ENCODE measurements at places on chromosomes 2 and 18. TPM values are rescaled to one million over a fixed set of nuclear protein-coding genes. Genes with fewer than 3 reads are reported as not detected.

VRK2 gene
- total RNA-seq: 20.1 TPM

CCDC74A gene
- total RNA-seq: 12.6 TPM

ZNF385B gene
- 2.2 TPM for total RNA-seq

CD28 gene
- total RNA-seq: 0.11 TPM

SLC14A1 gene
- not detected for total RNA-seq

TMEM247 gene
- total RNA-seq: not detected

KIF5C gene
- total RNA-seq: 73.5 TPM

INHBB gene
- total RNA-seq: 0.14 TPM

CD207 gene
- total RNA-seq: not detected

- H3K27me3 ChIP-seq: peaks cover 4% of the 10 kb centered on the region
- H3K36me3 ChIP-seq: peaks cover 21% of the 10 kb centered on the region
- no peak overlapping the region for H3K27ac ChIP-seq
Measured at GRCh38 chr18:74115046-74115445, 32.6 kb downstream of the FBXO15 start.

- H3K36me3 ChIP-seq: no peaks in the 10 kb centered on the region
- no peaks in the 10 kb centered on the region for H3K27me3 ChIP-seq
- no peak overlapping the region for H3K4me3 ChIP-seq
- peaks cover 36% of the 10 kb centered on the region for H3K4me1 ChIP-seq
Measured at GRCh38 chr2:235560345-235560744, 66.5 kb downstream of the AGAP1 start.

- H3K27me3 ChIP-seq: no peaks in the 10 kb centered on the region
- DNase-seq: no peak
- no peak overlapping the region for H3K27ac ChIP-seq
- H3K4me1 ChIP-seq: peaks cover 4% of the 10 kb centered on the region
- H3K4me3 ChIP-seq: no peak overlapping the region
- no peaks in the 10 kb centered on the region for H3K36me3 ChIP-seq
Measured at GRCh38 chr18:63588909-63589308, 1.8 kb downstream of the SERPINB13 start.

GRCh38 chr18:36693931-36694620 is 134.7 kb downstream of the TPGS2 start:
- H3K4me3 ChIP-seq: no peak overlapping the region
- H3K27ac ChIP-seq: no peak overlapping the region
- H3K4me1 ChIP-seq: no peaks in the 10 kb centered on the region
- DNase-seq: no peak

GRCh38 chr18:39647627-39648534 is 2082.3 kb upstream of the CELF4 start:
- H3K4me1 ChIP-seq: peaks cover 23% of the 10 kb centered on the region
- H3K27ac ChIP-seq: peak overlapping the region; percentile 75
- no peaks in the 10 kb centered on the region for H3K27me3 ChIP-seq
- no peak for DNase-seq
- no peaks in the 10 kb centered on the region for H3K36me3 ChIP-seq

DNA sequence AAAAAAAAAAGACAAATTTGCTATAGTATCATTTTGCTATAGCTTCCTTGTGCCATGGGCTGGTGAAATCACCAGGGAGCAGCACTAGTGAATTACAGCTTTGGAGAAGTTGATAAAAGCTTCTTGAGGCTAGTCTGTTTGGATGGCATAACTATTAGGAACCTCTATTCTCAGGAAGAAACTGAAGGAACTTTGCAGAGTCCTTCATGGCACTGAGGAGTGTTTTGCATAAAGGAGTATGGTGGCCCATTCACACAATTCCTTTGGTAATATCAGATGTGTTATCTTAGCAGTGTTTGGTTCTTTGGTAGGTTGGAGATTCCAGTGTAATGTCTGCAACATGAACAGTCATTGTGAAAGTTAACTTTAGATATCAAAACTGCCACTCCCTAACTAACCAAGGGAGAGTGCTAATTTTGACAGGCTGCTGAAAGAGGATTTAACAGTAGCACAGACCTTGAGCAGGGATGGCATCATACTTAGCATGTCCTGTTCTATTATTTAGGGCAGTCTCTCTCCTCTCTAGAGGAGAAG is 76.6 kb upstream of the ZFP36L2 start:
- no peak for DNase-seq
- H3K4me3 ChIP-seq: no peak overlapping the region
- peaks cover 15% of the 10 kb centered on the region for H3K4me1 ChIP-seq
- H3K27ac ChIP-seq: no peak overlapping the region

- no peaks in the 10 kb centered on the region for H3K36me3 ChIP-seq
- peaks cover 47% of the 10 kb centered on the region for H3K27me3 ChIP-seq
- H3K27ac ChIP-seq: no peak overlapping the region
- DNase-seq: peak; percentile 34
Measured at GRCh38 chr2:234950730-234951663, 820 bp upstream of the SH3BP4 start.

DNA sequence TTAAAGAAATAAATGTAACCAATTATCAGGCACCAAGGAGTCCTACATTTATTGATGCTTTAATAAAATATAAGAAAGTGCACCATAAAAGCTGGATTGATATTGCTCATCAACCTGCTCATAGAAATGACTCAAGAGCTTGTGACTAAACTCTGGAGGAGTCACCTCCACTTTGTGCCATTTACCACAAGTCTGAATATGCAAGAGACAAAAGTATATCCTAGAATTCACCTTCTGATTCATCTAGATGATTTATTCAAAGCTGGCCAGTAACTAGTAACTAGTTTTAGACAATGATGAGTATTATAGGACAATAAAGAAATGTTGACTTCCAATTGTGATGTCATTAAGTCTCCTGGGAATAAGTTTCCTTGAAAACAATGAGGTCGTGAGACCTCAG is 146.0 kb upstream of the SOX11 start:
- peaks cover 77% of the 10 kb centered on the region for H3K36me3 ChIP-seq
- no peaks in the 10 kb centered on the region for H3K4me1 ChIP-seq
- no peak overlapping the region for H3K4me3 ChIP-seq
- peaks cover 8% of the 10 kb centered on the region for H3K27me3 ChIP-seq

- H3K4me3 ChIP-seq: peak overlapping the region; percentile 74
- no peaks in the 10 kb centered on the region for H3K36me3 ChIP-seq
- H3K27me3 ChIP-seq: peaks cover 100% of the 10 kb centered on the region
- H3K27ac ChIP-seq: no peak overlapping the region
- peaks cover 40% of the 10 kb centered on the region for H3K4me1 ChIP-seq
Measured at GRCh38 chr2:113276761-113277425, 1.8 kb downstream of the PAX8 start.

DNA sequence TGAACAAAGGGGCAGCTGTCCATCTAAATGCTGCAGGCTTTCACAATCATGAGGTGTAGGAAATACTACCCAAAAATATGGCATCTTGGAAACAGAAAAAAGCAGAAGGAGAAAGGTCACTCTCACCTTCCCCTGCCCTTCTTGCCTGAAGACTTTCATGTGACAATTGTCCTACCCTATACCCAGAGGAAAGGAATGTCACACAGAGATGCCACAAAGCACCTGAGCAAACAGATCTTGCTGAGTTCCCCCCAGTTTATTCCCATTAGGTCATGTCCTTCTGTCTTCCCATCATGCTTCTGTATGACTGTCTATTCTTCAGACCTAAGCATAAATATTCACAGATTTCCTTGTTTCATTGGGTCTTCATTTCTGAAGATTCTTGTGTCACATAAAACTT is 116.6 kb upstream of the MSH6 start:
- H3K27me3 ChIP-seq: no peaks in the 10 kb centered on the region
- no peak for DNase-seq
- no peak overlapping the region for H3K27ac ChIP-seq

DNA sequence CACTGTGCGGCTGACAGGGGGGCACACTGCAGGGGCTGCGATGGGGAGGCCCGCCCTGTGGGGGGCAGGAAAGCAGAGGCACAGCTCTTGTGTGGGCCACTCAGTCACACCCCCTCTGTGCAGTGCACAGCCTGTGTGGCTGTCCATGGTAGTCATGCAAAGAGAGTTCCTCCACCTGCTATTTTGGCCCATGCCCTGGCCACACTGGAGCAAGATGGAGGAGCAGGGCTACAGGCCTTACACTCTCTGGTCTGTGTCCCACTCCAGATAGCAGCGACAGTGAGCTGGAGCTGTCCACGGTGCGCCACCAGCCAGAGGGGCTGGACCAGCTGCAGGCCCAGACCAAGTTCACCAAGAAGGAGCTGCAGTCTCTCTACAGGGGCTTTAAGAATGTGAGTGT is 28.5 kb upstream of the FAHD2A start:
- DNase-seq: no peak
- H3K36me3 ChIP-seq: no peaks in the 10 kb centered on the region
- no peaks in the 10 kb centered on the region for H3K27me3 ChIP-seq
- H3K4me3 ChIP-seq: no peak overlapping the region
- H3K27ac ChIP-seq: no peak overlapping the region

- H3K4me1 ChIP-seq: peaks cover 19% of the 10 kb centered on the region
- DNase-seq: no peak
- H3K36me3 ChIP-seq: no peaks in the 10 kb centered on the region
- H3K27me3 ChIP-seq: no peaks in the 10 kb centered on the region
Measured at GRCh38 chr2:133334923-133335322, 233.3 kb downstream of the NCKAP5 start.

DNA sequence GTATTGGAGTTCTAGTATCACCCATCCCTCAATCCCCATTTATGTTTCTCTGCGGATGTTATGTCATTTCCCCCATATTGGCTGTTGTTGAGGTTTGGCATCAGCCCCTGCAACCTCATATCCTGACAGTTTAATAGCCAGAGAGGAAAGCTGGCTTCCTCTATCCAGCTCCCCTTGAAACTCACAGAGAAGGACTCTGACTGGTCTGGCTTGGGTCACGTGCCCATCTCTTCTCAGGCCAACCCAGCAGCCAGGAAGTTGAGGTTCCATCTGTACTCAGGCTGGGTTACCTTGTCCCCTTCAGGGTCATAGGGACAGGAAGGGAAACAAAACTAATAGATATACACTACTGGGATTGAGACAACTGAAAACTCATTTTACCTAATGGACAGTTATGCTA is 148.0 kb upstream of the SLC14A2 start:
- H3K27ac ChIP-seq: no peak overlapping the region
- no peak for DNase-seq
- H3K27me3 ChIP-seq: no peaks in the 10 kb centered on the region
- H3K4me1 ChIP-seq: no peaks in the 10 kb centered on the region
- no peak overlapping the region for H3K4me3 ChIP-seq

GRCh38 chr2:42028571-42029148 is 19.2 kb upstream of the PKDCC start:
- no peak for DNase-seq
- H3K36me3 ChIP-seq: 0 out of 2 replicates have a peak, but pooled peaks cover 1% of the 10 kb centered on the region
- H3K4me1 ChIP-seq: peaks cover 69% of the 10 kb centered on the region
- H3K4me3 ChIP-seq: no peak overlapping the region
- H3K27me3 ChIP-seq: peaks cover 34% of the 10 kb centered on the region

DNA sequence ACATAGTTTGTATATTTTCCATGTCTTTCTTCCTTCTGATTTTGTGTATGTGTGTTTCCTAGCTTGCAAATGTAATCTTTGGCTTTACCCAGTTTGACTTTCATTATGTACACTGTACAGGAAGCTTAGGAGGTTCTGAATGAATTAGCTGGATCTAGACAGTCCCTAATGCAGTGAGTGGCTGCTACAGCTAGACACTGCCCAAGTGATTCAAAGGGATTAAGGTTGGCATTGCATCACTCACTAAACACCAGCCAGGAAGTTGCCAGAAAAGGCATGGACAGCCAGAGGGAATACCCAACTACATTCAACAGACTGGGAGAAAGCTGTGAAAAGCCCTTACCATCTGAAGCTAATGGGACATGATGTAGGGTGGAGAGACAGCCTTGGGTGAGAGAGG is 316.0 kb upstream of the MEX3C start:
- H3K4me1 ChIP-seq: 0 out of 2 replicates have a peak, but pooled peaks cover 4% of the 10 kb centered on the region
- no peak overlapping the region for H3K27ac ChIP-seq
- H3K4me3 ChIP-seq: no peak overlapping the region
- no peaks in the 10 kb centered on the region for H3K27me3 ChIP-seq
- no peak for DNase-seq
- H3K36me3 ChIP-seq: peaks cover 18% of the 10 kb centered on the region

- H3K4me1 ChIP-seq: peaks cover 15% of the 10 kb centered on the region
- H3K27ac ChIP-seq: no peak overlapping the region
- no peaks in the 10 kb centered on the region for H3K36me3 ChIP-seq
- peak; percentile 28 for DNase-seq
Measured at GRCh38 chr2:74559912-74560311, 5.4 kb downstream of the DOK1 start.

- H3K4me3 ChIP-seq: no peak overlapping the region
- H3K36me3 ChIP-seq: peaks cover 36% of the 10 kb centered on the region
- no peak overlapping the region for H3K27ac ChIP-seq
- no peaks in the 10 kb centered on the region for H3K4me1 ChIP-seq
Measured at GRCh38 chr2:17672583-17673317, 80.9 kb downstream of the SMC6 start.

Data from WTC11 (cell line).